ENCODE measurements at places on chromosomes 11 and 22. TPM values are rescaled to one million over a fixed set of nuclear protein-coding genes. Genes with fewer than 3 reads are reported as not detected.

DNA sequence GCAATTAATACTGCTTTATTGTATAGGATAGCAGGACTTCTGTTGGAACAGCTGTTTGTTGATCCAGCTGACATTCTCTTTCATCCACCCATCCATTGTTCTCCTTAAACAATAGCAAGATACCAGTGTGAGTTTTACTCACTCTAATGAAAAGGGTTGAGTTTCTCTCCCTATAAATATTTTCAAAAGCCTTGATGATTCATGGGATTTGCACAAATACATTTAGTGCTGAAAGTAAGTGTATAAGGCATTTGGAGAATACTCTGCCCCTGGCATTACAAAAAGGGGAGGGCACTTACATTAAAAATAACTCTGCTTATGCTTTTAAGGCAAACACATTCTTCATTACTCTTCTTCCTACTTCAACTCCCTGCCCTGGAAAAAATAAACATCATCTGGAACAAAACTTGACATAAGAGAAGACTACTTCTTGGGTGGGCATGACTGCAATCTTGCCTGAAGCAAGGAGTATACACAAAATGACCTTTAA is 634.9 kb downstream of the METTL15 start:
- no peak for DNase-seq

DNA sequence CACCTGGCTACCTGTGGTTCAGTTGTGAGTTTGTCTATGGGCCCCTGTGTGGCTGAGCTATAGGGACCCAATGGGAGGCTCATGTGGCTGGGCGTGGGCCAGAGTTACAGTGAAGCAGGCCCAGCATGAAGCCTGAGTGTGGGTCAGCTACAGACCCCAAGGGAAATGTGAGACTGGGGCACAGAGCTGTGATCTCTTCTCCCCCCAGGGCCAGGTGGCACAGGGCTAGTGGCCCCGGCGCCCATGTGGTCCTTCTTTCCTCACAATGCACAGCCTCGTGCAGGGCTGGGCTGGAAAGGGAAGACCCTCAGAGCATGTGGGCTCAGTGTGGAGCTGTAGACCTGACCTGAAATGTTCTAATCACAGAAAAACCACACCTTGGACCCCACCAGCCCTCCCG is 71.6 kb upstream of the NECTIN1 start:
- no peak for DNase-seq

GRCh38 chr11:92224054-92224406 is 588 bp upstream of the FAT3 start:
- DNase-seq = no peak

GRCh38 chr11:128515826-128516778 is 71.3 kb downstream of the ETS1 start:
- no peak for DNase-seq

DNA sequence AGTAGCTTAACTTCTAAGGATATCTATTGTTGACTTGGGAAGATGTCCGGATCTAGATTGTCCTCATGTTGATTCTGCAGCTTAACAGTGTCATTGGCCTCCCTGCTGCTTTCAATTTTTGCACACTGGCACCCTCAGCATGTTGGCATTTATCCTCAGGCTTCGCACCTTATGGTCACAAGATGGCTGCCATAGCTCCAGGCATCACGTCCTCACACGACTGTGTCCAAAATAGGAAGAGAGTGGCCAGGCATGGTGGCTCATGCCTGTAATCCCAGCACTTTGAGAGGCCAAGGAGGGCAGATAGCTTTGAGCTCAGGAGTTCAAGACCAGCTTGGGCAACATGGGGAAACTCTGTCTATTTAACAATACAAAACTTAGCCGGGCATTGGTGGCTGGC is 58.3 kb upstream of the RASD2 start:
- DNase-seq = no peak

DNA sequence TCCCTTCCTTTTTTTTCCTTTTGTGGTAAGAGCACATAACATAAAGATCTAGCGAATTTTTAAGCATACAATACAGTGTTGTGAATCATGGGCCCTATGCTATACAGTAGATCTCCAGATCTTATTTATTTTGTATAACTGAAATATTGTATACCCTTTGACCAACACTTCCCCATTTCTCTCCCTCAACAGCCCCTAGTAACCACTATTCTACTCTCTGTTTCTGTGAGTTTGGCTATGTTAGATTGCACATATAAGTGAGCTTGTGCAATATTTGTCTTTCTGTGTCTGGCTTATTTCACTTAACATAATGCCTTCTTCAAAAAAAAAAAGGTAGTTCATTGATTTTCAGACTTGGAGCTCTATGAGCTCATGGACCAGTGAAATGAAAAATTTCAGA is 180.5 kb downstream of the C11orf91 start:
- no peak for DNase-seq

- no peak for DNase-seq
These were observed 477.9 kb downstream of the MN1 start for GRCh38 chr22:27323661-27324060.

GRCh38 chr11:132683602-132684001 is 848.7 kb downstream of the OPCML start:
- no peak for DNase-seq

The SEC14L6 gene
- not detected for polyA plus RNA-seq

The SMTNL1 gene
- 0.28 TPM for polyA plus RNA-seq

The MDK gene
- polyA plus RNA-seq = 0.35 TPM

The OR56A1 gene
- polyA plus RNA-seq = not detected

The PNPLA5 gene
- not detected for polyA plus RNA-seq
